ENCODE measurements at places on chromosomes 13 and 19.
A peak's percentile ranks its signal among the peaks of the same experiment; 100 is the strongest.

DNA sequence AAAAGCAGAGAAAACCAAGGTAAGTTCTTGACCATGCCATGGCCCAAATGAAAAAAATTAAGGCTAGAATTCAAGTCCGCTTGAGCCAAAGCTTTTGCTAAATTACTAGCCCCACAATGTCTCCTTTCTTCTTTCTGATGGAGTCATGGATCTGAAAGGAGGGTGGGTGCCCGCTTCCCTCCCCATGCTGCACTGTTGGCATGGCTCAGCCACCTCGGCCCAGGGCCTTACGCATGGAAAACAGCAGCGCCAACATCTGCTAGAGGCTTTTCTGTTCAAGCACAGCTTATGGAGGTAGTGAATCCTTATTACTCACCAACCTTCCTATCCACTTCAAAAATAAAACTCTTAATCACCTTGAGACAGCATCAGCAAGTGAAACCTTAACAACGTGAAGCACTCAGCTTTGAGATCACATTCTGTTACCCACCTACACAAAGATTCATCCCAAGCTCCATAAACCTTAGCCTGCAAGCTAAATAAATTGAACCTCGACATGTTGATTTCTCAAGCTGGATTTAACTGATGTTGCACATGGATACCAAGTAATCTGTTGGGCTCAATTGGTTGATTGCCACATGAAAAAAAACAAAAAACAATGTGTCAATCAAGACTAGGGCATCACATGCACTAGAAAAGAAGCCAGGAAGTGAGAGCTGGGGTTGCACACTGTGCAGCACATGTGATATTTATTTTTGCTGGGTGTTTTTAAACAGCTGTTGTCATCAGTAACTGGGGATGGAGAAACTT is 43.4 kb downstream of the TPT1 start:
- DNase-seq = no peak

DNA sequence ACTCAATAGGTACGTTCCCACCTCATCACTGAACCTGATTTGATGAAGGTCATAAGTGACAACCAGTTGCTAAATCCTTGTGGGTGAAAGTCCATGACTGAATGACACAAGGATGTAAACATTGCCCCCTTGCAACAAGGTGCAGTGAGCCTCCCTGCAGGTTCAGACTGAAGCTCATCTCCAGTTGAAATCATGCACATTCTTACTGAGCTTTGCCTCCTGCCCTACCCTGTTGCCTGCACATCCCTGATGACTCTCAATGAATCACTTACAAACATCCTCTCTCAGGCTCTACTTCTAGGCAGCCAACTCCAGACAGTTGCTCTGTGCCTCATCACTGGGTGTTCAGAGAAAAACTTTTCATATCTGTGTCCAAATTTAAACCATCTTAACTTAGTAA is 42.5 kb upstream of the ARGLU1 start:
- no peak for DNase-seq

DNA sequence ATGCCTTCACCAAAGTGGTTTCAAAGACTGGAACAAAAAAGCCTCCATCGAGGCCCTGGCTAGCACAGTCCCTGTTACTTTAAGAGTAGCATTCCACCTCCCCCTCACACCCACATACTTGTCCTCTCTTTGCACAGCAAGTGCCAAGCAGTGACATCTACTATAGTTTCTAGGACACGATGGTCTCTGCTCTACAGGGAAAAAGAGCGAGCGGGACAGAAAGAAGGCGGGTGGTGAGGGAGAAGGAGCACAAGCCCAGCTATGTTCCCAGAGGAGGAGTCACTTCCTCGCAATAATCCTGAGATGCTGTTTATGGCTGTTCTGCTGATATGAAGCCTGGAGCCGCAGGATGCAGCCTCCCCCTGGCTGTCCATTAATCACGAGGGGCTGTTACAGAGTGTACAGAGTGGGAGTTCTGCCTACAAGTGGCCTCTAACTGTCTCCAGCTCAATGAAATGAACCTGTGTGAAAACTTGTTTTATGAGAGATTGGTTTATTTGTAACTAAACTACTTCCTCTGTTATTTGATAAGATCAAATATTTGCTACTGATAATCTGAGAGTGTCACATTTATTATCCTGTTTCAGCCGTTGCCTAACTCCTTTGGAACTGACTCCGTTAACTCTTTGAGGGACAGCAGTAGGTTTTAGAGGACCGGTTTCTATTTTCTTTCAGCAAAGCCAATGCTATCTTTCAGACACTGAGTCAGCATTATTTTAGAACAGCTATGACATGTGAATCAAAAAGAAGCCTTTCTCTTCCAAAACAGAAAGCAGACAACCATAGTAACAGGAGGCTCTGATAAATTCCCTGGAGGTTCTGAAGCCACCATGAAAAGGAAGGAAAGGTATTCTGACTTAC is 208.0 kb downstream of the SPRY2 start:
- peak; percentile 5 for DNase-seq

DNA sequence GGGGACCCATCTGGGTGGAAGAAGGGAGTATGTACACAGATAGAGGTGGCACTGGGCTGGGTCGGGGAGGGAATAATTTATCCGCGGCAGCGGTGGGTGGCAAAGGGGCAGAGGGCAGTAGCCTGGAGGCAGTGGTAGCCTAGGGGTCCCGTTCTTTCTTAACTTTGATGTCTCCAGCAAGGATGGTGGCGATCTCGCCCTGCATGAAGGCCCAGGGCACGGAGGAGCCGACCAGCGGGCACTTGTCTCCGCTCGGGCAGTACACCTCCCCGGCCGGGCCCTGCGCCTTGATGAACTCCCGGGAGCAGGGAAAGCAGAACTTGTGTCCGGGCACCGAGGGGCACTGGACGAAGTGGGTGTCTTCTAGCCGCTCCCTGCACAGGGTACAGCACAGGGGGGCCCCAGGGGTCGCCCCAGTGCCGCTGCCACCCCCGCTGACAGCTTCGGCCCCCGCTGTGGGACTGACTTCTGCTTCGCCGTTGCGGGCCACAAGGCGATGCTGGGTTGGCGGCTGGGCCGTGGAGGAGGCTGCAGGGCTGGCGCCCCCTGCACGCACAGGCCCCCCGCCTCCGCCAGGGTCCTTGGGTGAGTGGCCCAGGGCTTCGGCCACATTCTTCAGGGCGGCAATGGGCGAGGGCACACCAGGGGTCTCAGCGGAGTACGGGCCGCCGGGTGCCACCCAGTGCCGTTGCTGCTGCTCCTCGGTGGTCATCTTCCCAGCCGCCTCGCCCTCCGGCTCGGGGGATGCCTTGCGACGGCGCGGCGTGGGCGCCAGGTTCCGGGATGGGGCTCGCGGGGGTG is 1.9 kb downstream of the IRF2BP1 start:
- no peak for DNase-seq

GRCh38 chr13:30178976-30179375 is 128.4 kb downstream of the KATNAL1 start:
- DNase-seq = no peak

- no peak for DNase-seq
Measured at GRCh38 chr19:9313756-9314155, 4.1 kb upstream of the ZNF699 start.

DNA sequence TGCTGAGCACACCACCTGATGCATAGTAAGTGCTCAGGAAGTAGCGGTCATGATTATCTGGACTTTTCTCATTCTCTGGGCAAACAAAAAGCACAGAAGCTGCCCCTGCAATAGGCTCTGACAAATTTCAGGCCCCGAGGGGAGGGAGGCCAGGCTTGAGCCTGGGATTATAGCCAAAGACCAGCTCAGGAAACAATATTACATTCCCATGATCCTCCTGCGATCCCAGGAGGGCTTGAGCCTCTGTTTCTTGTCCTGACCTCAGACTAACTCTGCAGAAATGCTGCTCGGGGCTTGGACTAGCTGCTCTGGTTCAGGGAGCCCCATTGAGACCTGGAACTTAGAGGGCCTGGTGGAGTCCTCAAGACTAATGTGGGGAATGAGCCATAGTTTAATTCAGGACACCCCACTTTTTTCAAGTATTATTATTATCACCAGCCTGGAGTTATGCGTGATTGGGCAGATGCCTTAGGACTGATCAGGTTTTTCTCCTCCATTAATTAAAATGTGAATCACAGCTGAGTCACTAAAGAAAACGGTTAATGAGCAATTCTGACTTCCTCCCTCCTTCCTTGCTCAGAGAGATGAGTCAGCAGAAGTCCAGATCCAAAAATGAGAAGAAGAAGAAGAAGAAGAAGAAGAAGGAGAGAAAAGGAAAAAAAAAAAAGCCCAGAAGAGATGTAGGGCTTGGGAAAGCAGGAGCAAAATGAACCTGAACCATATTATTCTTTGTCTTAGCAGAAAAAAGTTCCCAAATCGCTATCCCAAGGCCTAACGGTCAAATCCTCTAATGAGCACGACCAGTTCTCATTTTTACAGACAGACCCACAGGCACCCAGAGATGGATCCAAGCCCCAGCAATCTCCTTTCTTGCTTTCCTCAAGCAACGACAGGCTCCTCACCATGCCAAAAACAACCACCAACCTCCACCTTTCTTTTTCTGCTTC is 107.2 kb downstream of the CACNA1A start:
- no peak for DNase-seq

GRCh38 chr19:41172297-41173164 is 20.5 kb upstream of the CYP2S1 start:
- DNase-seq = no peak
